ENCODE measurements at places on chromosomes 5 and 9. TPM values are rescaled to one million over a fixed set of nuclear protein-coding genes. Genes with fewer than 3 reads are reported as not detected.

The SELENOP gene
- 134 TPM for total RNA-seq

The SPATA31A7 gene
- not detected for total RNA-seq

The LCN1 gene
- total RNA-seq: not detected

The SAP30L gene
- 13.0 TPM for total RNA-seq

The TOR1A gene
- total RNA-seq: 56.8 TPM

The CFAP90 gene
- total RNA-seq: not detected

The DNM1 gene
- 14.8 TPM for total RNA-seq

The FREM1 gene
- 1.8 TPM for total RNA-seq

The CAVIN4 gene
- 1.2 TPM for total RNA-seq

The SMAD5 gene
- 44.3 TPM for total RNA-seq

The CARD6 gene
- total RNA-seq: 11.4 TPM

The MYMK gene
- total RNA-seq: not detected

The TMEM174 gene
- not detected for total RNA-seq

The GTF2H2C gene
- 13.3 TPM for total RNA-seq

The PGM5 gene
- 6.3 TPM for total RNA-seq

The GABRA1 gene
- not detected for total RNA-seq

The TRIM7 gene
- 0.94 TPM for total RNA-seq

The WWC1 gene
- 2.1 TPM for total RNA-seq

The PCDHGA6 gene
- 3.7 TPM for total RNA-seq

The HAVCR2 gene
- total RNA-seq: not detected

The PCDHA12 gene
- total RNA-seq: not detected

The SLC34A1 gene
- total RNA-seq: not detected

The KDM3B gene
- total RNA-seq: 27.5 TPM

The LHX3 gene
- not detected for total RNA-seq

The ST8SIA4 gene
- total RNA-seq: 0.85 TPM

The SLC6A19 gene
- total RNA-seq: not detected

The SLC45A2 gene
- total RNA-seq: not detected

The ZBED3 gene
- total RNA-seq: 1.6 TPM

The AHRR gene
- 16.0 TPM for total RNA-seq

The SLC36A2 gene
- not detected for total RNA-seq

The CERCAM gene
- total RNA-seq: 233 TPM

The FOXE1 gene
- total RNA-seq: not detected

The ENTREP1 gene
- not detected for total RNA-seq

The TAF11L8 gene
- total RNA-seq: not detected

Measured in pericardium fibroblast (primary cell).